K562 (cell line): ENCODE measurements at places on chromosomes 16 and 17.
A peak's percentile ranks its signal among the peaks of the same experiment; 100 is the strongest.

GRCh38 chr17:79732804-79733691, 2.3 kb downstream of the ENPP7 start:
- no peak overlapping the region for H3K4me3 ChIP-seq
- H3K27ac ChIP-seq: no peak overlapping the region
- peaks cover 4% of the 10 kb centered on the region; the same call in 1 of the 3 replicates for H3K4me1 ChIP-seq
- H3K27me3 ChIP-seq: peaks cover 28% of the 10 kb centered on the region
- DNase-seq: no peak
- H3K36me3 ChIP-seq: no peaks in the 10 kb centered on the region

GRCh38 chr17:75011401-75012095, 922 bp upstream of the MRPL58 start:
- no peak overlapping the region; the same call in 1 of the 2 replicates for H3K4me3 ChIP-seq
- H3K27ac ChIP-seq: no peak overlapping the region
- no peaks in the 10 kb centered on the region for H3K27me3 ChIP-seq
- peaks cover 14% of the 10 kb centered on the region; the same call in 2 of the 3 replicates for H3K4me1 ChIP-seq

DNA sequence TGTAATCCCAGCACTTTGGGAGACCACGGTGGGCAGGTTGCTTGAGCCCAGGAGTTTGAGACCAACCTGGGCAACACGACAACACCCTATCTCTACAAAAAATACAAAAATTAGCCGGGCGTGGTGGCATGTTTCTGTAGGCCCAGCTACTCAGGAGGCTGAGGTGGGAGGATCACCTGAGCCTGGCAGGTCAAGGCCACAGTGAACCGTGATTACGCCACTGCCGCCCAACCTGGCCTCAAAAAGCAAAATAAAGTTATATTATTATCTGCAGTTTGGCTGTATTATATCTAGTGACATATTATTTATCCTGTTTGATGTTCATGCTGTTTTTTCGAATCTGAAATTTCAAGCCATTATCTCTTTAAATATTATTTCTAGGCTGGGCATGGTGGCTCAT, 26.5 kb downstream of the ST3GAL2 start:
- no peak overlapping the region for H3K27ac ChIP-seq
- H3K36me3 ChIP-seq: peaks cover 63% of the 10 kb centered on the region
- DNase-seq: no peak
- no peak overlapping the region for H3K4me3 ChIP-seq
- H3K4me1 ChIP-seq: peaks cover 54% of the 10 kb centered on the region
- no peaks in the 10 kb centered on the region for H3K27me3 ChIP-seq

- no peaks in the 10 kb centered on the region for H3K36me3 ChIP-seq
- no peaks in the 10 kb centered on the region for H3K4me1 ChIP-seq
Observed at GRCh38 chr16:47774661-47775060, 313.5 kb downstream of the PHKB start.

GRCh38 chr16:73237601-73238000, 189.7 kb upstream of the ZFHX3 start:
- H3K4me1 ChIP-seq: no peaks in the 10 kb centered on the region
- peaks cover 3% of the 10 kb centered on the region; the same call in 2 of the 3 replicates for H3K27me3 ChIP-seq
- no peak for DNase-seq
- H3K4me3 ChIP-seq: no peak overlapping the region
- H3K27ac ChIP-seq: no peak overlapping the region
- no peaks in the 10 kb centered on the region for H3K36me3 ChIP-seq

DNA sequence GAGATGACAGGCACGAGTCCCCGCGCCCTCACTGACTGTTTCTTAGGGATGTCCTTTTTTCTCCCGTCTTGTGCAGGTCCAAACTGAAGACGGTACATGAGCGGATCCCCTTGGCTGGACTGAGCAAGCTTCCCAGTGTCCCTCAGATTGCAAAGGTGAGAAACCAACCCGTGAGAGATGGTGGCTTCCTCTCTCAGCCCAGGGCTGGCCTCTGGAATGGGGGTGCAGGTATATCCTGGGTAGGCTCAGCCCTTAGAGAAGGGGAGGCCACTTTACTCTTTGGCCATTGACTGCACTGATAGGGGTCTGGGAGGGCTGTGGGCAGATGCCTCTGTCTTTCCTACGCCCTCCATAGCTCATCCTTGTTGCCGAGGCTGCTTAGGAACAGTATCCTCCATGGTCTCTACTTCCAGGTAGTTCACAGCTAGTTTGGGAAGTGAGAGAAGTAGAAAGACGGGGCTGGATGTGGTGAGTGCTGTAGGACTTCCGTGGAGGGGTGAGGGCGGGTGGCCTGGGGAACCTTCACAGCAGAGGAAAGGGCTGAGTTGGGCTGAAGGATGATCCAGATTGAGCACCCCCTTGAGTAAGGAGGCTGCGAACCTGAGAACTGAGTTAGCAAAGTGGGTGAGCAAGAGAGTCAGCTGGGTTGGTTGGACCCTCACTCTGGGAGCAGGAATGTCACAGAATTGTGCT, 83.0 kb downstream of the OR1D5 start:
- H3K27me3 ChIP-seq: peaks cover 14% of the 10 kb centered on the region
- H3K36me3 ChIP-seq: no peaks in the 10 kb centered on the region
- no peaks in the 10 kb centered on the region for H3K4me1 ChIP-seq
- no peak for DNase-seq

GRCh38 chr17:64992325-64992802, 64.2 kb downstream of the GNA13 start:
- no peak overlapping the region for H3K27ac ChIP-seq
- H3K36me3 ChIP-seq: no peaks in the 10 kb centered on the region
- DNase-seq: no peak
- no peak overlapping the region for H3K4me3 ChIP-seq
- H3K27me3 ChIP-seq: no peaks in the 10 kb centered on the region

GRCh38 chr16:4175849-4176248, 59.6 kb upstream of the ADCY9 start:
- H3K27me3 ChIP-seq: peaks cover 7% of the 10 kb centered on the region
- DNase-seq: no peak
- no peak overlapping the region for H3K27ac ChIP-seq
- no peak overlapping the region for H3K4me3 ChIP-seq
- peaks cover 16% of the 10 kb centered on the region; the same call in 2 of the 3 replicates for H3K4me1 ChIP-seq

DNA sequence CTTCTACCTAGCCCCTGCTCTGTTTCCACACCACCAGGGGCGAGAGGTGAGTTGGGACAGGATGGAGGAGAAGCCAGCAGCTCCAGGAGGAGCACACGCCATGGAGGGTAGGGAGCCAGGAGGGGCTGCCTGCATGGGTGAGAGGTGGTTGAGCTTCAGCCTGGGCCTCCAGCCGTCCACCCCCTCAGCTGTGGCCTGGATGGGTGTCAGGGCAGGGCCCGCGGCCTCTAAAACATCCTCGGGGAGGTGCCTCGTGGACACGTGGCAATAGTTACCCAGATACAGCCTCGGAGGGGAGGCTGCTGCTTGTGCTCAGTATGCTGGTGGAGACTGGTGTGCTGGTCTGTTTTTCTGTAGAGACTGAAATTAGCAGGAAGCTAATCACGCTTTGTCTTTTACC, 104.7 kb upstream of the GSE1 start:
- no peak overlapping the region for H3K4me3 ChIP-seq
- DNase-seq: no peak
- H3K36me3 ChIP-seq: peaks cover 9% of the 10 kb centered on the region; the same call in 1 of the 3 replicates
- no peaks in the 10 kb centered on the region for H3K27me3 ChIP-seq

- H3K36me3 ChIP-seq: no peaks in the 10 kb centered on the region
- no peaks in the 10 kb centered on the region for H3K4me1 ChIP-seq
- no peak overlapping the region for H3K27ac ChIP-seq
- H3K4me3 ChIP-seq: no peak overlapping the region
- no peak for DNase-seq
- H3K27me3 ChIP-seq: peaks cover 35% of the 10 kb centered on the region
Observed at GRCh38 chr17:8022360-8023003, 16.4 kb upstream of the ALOX15B start.

DNA sequence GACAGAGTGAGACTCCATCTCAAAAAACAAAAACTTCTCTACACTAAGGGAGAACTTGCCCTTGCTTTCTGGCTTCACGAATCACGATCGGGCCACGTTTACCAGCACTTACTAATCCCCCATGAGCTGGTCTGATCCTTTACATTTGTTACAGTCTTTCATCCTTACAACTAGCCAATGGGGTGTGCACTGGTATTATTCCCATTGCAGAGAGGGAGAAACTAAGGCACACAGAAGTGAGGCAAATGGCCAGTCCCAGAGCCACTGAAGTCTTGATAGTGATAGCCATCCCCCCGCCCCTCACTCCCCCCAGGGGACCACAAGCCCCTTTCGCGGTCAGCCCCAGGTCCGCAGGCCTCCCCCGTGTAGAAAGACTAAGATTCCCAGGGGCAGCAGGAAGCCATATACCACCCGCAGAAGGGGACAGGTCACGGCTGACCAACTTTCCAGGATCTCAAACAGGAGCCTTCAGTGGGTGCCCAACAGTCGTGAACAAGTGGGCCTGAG, 868 bp downstream of the NATD1 start:
- H3K27me3 ChIP-seq: no peaks in the 10 kb centered on the region
- H3K4me1 ChIP-seq: peaks cover 22% of the 10 kb centered on the region
- H3K27ac ChIP-seq: no peak overlapping the region
- peak overlapping the region; percentile 47 for H3K4me3 ChIP-seq
- no peak for DNase-seq
- H3K36me3 ChIP-seq: no peaks in the 10 kb centered on the region

GRCh38 chr17:78709751-78710181, 72.3 kb downstream of the CYTH1 start:
- no peak overlapping the region for H3K4me3 ChIP-seq
- DNase-seq: no peak
- peaks cover 5% of the 10 kb centered on the region; the same call in 1 of the 2 replicates for H3K4me1 ChIP-seq
- H3K27ac ChIP-seq: no peak overlapping the region
- H3K27me3 ChIP-seq: no peaks in the 10 kb centered on the region

GRCh38 chr16:24504472-24505345, 34.7 kb upstream of the RBBP6 start:
- H3K36me3 ChIP-seq: no peaks in the 10 kb centered on the region
- DNase-seq: peak; percentile 70
- H3K4me3 ChIP-seq: no peak overlapping the region
- H3K27ac ChIP-seq: no peak overlapping the region

- H3K27ac ChIP-seq: no peak overlapping the region
- peaks cover 29% of the 10 kb centered on the region for H3K36me3 ChIP-seq
- H3K27me3 ChIP-seq: no peaks in the 10 kb centered on the region
Observed at GRCh38 chr17:63573634-63574033, 23.4 kb downstream of the DCAF7 start.

DNA sequence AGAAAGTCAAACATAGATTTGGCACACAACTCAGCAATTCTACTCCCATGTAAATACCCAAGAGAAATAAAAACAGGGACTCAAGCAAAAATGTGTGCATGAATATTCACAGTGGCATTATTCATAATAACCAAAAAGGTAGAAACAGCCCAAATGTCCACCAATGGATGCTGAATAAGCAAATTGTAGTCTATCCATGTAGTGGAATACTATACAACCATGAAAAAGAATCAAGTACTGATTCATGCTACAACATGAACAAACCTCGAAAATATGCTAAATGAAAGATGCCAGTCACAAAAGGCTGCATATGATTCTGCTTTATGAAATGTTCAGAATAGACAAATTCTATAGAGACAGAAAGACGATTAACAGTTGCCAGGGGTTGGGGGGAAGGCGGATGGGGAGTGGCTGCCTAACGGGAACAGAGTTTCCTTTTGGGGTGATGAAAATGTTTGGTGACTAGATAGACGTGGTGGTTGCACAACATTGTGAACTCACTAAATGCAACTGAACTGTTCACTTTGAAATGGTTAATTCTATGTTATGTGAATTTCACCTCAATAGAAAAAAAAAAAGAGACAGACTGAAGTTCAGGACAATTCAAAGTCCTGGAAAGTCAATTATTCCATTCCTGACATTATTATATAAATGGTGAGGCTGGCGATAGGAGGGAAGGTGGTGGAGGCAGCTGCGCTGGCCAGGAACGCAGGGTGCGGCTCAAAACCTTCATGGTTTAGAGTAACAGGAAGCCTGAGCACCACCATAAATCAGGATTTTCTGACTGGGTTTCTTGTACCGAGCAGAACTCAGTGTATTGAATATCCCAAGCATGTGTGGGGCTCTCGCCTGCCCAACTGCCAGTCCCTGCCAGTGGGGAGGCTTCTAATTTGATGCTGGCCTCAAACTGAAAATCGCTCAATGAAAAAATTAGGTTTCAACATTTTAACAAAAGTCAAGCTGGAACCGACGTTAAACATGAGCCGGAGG, 300.9 kb downstream of the C16orf95 start:
- H3K27ac ChIP-seq: no peak overlapping the region
- H3K27me3 ChIP-seq: peaks cover 45% of the 10 kb centered on the region
- H3K4me3 ChIP-seq: no peak overlapping the region
- no peak for DNase-seq
- peaks cover 5% of the 10 kb centered on the region; the same call in 1 of the 2 replicates for H3K4me1 ChIP-seq
- no peaks in the 10 kb centered on the region for H3K36me3 ChIP-seq

DNA sequence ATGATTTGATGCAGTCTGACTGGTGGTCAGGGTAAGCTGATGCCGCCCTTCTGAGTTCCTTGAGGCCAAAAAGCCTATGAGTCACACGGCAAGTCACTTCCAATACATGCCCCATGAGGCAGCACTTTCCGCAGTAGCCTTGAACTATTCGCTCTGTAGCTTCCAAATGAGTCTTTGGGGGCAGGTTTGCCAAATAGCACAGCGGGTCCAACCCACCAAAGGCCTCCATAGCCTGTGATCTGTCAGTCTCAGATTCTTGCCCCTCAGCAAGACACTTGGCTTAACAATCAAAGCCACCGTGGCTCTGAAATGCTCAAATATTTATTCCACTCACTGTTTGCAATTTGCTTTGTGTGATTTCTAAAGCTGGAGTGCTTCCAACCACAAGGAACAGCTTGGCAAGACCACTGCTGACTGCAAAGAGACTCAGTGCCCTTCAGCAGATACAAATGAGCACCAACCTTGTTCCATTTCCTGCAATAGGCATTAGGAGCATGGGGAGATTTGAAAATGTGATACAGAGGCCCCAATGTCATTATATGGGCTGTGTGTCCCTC, 45.4 kb downstream of the CLEC19A start:
- no peak overlapping the region for H3K4me3 ChIP-seq
- no peaks in the 10 kb centered on the region for H3K36me3 ChIP-seq
- H3K27ac ChIP-seq: peak overlapping the region; percentile 53; the same call in 2 of the 3 replicates
- DNase-seq: no peak
- H3K27me3 ChIP-seq: no peaks in the 10 kb centered on the region

- H3K27ac ChIP-seq: no peak overlapping the region
- no peak for DNase-seq
- H3K4me1 ChIP-seq: no peaks in the 10 kb centered on the region; the same call in 1 of the 2 replicates
- no peak overlapping the region for H3K4me3 ChIP-seq
- H3K36me3 ChIP-seq: no peaks in the 10 kb centered on the region
- no peaks in the 10 kb centered on the region; the same call in 2 of the 3 replicates for H3K27me3 ChIP-seq
Observed at GRCh38 chr16:8126313-8126712, 464.0 kb downstream of the TMEM114 start.

DNA sequence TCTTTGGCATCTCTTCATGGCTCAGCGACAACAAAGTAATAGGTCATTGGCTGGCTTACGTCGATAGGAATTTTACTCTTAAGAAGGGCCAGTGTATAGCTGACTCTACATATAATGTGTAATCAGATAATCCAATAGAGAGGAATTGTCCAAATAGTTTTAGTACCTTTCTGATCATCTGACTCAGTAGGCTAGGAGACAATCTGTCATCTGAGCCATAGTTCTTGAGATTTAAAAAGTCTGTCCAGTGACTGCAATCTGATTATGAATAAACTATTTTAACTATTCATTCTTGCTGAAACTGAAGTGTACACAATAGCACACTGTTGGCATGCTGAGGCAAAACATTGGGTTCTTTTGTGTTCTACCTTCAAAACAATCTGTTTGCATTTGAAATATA, 21.4 kb upstream of the NOL11 start:
- no peak overlapping the region for H3K4me3 ChIP-seq
- DNase-seq: no peak
- no peak overlapping the region for H3K27ac ChIP-seq
- H3K36me3 ChIP-seq: no peaks in the 10 kb centered on the region
